ENCODE measurements at places on chromosomes 11 and 22.
A peak's percentile ranks its signal among the peaks of the same experiment; 100 is the strongest.

DNA sequence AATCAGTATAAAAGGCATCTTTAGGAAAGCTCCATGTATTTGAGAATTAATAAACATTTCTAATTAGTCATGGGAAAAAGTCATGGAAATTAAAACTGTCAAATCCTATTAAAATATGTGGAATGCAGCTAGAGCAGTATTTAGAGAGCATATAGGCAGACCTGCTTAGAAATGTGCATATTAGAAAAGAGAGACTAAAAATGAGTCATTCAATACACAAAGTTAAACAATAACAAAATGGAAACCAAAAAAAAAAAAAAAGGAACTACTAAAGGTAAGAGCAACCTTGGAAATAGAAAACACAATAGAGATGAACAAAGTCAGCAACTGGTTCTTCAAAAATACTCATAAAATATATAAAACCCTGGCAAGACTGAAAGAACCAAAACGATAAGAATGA, 59.7 kb upstream of the RASSF10 start:
- DNase-seq = no peak

- no peak for DNase-seq
Measured at GRCh38 chr11:3840004-3840869, 522 bp downstream of the RHOG start.

- DNase-seq = no peak
Measured at GRCh38 chr11:70669871-70670675, 271.7 kb downstream of the CTTN start.

DNA sequence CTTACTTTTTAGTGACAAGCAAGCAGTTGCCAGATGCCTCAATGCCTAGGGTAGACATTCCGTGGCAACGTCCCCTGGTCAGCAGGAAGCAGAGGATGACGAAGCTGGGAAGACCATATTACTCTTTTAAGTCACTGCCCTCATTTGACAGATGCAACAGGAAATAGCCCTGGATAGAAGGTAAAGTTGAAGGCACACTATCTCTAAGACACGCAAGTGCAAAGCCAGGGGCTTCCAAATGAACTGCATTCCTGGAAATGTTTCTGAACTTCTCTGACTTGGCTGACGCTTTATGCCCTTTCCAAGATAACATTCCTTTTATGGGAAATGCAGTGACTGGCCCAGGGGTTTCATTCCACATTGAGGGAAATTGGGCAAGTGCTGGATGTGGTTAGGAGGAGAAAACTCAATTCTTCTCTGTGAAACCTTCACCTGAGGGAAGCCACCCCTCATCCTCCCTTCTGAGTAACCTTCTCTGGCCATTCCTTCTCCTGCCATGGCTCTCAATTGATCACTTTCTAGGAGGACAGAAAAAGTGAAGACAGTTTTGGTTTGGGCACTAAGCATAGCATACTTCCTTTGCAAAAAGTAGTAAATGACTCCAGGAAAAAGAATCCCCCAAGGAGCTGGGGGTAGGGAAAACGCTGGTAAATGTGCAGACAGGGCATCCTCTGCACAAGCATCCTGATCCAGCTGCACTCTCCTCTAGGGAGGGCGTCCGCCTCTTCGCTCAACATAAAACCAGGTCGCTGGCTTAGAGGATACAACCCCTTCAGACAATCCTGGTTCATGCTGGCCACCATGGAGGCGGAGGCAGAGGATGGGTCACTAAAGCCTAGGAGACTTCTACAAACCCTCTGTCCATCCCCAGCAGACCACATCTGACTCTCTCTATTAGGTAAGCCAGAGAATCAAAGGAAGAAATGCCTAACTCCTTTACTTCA, 14.5 kb downstream of the PCSK7 start:
- no peak for DNase-seq

GRCh38 chr11:90997241-90997640, 774.4 kb upstream of the CHORDC1 start:
- DNase-seq = no peak

GRCh38 chr11:76231121-76231738, 24.9 kb upstream of the WNT11 start:
- no peak for DNase-seq

GRCh38 chr11:43997022-43997660, 50.6 kb upstream of the ACCSL start:
- DNase-seq = no peak

- DNase-seq = no peak
Measured at GRCh38 chr11:15175831-15176230, 61.1 kb downstream of the INSC start.

GRCh38 chr22:36405671-36406538, 18.1 kb upstream of the MYH9 start:
- no peak for DNase-seq

DNA sequence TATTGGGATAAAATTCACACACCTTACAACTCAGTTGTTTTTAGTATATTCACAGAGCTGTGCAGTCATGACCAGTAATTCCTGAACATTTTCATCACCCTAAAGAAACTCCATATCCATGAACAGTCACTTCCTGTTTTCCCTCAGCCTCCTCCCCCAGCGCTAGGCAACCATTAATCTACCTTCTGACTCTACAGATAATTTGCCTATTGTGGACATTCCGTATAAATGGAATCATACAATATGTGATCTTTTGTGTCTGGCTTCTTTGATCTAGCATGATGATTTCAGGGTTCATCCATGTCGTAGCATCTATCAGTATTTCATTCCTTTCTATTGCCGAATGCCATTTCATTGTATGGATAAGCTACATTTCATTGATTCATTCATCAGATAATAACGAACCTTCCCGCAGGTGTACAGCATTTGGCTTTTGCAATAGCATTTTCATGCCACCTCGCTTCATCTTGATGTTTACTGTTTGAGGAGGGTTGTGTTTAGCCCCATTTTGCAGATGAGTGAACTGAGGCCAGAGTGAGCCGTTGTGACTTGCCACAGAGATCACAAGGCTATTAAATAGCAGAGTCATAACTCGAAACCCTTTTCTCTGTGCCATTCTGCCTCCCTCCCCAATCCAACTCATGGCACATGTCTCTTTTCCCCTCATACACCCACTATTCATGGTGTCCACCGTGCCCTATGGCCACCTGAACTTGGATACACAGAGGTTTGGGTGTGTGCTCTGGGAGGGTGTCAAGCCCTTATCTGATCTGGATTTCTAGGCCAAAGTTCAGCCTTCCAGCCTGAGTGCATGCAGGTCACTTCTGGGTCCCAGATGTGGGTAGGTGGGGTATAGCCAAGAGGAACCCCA, 11.1 kb upstream of the MYH9 start:
- DNase-seq = no peak

DNA sequence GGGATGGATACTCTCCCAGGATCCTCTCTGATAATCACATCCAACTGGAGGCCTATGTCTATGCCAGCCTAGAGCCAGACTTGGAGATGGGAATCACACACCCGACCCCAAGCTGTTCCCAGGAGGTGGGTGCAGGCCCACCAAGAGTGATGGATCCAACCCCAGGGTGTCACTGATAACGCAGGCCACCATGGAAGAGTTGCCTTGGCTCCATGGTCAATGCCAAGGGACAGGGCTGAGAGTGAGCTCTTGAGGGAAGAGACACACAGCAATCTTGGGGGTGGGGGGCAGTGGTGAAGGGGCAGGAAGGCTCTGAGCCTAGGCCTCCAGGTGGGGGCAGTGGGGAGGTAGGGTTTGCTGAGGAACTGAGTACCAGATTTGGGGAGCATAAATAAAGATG, 16.9 kb downstream of the TUB start:
- no peak for DNase-seq

- DNase-seq = no peak
Measured at GRCh38 chr11:100823360-100823759, 136.3 kb downstream of the ARHGAP42 start.

DNA sequence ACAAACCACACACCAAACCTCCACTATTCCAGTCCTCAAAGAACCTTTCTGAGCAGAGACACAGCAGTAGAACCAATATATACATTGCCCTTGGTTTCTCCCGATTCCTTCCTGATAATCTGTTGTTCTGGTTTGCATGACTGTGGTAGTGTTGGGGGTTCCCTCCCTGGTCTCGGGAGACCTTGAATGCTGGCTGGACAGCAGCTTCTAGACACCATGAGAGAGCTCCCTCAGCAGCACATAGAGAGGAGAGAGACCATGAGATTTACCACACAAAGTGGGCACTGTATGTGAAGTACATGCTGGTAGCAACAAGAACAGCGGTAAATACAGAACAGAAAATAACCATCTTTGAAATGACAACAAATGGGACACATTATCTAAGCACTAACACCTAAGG, 2.6 kb downstream of the C11orf91 start:
- no peak for DNase-seq

DNA sequence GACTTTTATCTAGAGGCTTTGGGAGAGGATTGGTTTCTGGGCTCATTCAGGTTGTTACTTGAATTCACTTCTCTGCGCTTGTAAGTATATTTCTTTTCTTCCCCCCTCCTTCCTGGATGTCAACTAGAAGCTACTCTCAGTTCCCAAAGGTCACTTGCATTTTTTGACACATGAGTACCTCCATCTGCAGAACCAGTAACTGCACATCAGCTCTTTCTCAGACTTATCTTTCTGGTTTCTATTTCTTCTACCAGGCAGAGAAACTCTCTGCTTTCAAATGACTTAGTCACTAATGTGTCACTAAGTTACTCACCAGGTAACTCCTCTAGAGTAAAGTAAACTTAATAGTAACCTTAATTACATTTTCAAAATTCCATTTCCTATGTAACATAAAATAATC, 773.0 kb upstream of the LUZP2 start:
- no peak for DNase-seq

DNA sequence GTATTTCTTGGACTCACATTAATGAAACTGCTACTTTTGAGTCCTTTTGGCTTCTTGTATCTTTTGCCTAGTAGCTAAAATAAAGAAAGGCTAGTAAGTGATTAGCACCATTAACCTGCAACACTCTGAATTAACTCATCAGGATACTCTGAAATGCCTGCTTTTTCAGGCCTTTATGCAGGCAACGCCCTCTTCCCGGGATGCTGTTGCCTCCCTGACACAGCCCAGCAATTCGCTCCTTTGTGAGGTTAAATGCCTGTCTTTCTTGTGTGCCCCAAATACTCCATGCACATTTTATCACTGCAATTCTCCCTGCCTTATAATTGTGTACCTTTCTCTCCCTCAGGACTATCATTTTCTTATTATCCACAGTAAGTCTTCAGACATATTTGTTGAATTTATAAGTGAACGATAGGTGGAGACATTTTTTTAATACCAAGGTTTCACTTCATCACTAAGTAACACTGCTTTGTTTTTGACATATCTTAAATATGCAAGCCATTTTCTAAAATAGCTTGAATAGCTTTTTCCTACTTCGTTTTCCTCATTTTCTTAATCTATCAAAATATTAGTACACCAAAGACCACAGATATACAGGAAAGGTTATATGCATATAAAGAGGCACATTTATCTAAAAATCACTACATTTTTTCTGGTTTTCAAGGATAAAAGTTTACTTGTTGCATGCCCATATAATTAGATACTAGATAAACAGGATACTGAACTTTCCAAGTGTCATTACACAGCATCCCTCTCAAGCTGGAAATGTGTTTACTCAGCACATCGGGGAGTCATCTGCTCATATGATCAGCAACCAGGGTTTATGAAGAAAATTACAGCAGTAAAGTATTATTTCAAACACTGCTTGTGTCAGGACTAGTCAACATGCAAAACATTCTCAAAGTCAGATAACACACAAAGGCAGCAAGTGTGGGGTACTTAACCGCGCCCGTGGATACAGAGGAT, 48.5 kb upstream of the DDI1 start:
- DNase-seq = no peak

- DNase-seq = no peak
Measured at GRCh38 chr11:12497431-12497830, 120.1 kb downstream of the PARVA start.

GRCh38 chr11:134142536-134142935, 73.7 kb downstream of the JAM3 start:
- no peak for DNase-seq

- DNase-seq = no peak
Measured at GRCh38 chr22:36977401-36977861, 41.8 kb downstream of the TST start.

DNA sequence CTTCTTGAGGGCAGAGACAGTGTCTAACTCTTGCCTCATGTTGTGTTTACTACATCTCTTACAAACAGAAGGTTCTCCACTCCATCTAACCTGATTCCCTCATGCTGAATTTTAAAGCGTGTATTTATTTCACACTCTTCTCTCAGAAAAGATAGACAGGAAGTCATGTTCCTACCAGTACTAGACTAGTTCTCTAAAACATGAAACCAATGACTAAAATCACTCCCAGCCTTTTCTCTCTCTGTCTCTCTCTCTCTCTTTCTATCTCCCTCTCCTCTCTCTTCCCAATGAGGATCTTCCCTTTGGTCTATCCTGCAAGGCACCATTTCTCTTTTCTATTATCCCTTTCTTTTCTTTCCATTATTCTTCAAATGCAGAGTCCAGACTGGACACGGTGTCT, 391.9 kb upstream of the CADM1 start:
- DNase-seq = no peak

DNA sequence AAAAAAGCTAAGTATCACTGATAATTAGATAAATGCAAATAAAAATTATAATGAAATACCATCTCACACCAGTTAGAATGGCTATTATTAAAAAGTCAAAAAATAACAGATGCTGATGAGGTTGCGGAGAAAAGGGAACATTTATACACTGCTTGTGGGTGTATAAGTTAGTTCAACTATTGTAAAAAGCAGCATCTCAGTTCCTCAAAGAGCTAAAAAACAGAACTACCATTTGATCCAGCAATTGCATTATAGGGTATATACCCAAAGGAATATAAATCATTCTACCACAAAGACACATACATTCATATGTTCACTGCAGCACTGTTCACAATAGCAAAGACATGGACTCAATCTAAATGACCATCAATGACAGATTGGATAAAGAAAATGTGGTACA, 120.3 kb upstream of the ZBED5 start:
- DNase-seq = no peak

DNA sequence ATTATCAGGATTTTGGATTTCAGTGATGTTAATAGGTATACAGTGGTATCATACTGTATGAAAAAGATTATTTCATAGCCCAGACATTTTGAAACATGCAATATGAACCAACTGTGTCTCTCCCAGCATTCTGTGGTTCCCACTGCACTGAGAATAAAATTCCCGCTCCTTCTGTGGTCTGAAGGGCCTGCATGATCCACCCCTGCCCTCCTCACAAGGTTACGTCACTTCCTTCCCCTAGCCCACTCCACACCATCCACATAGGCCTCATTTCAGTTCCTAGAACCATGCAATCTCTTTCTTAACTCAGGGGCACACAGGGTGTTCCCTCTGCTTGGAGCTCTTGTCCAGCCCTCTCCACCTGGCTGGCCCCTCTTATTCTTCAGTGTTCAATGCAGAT, 103.1 kb downstream of the TSPAN18 start:
- no peak for DNase-seq

DNA sequence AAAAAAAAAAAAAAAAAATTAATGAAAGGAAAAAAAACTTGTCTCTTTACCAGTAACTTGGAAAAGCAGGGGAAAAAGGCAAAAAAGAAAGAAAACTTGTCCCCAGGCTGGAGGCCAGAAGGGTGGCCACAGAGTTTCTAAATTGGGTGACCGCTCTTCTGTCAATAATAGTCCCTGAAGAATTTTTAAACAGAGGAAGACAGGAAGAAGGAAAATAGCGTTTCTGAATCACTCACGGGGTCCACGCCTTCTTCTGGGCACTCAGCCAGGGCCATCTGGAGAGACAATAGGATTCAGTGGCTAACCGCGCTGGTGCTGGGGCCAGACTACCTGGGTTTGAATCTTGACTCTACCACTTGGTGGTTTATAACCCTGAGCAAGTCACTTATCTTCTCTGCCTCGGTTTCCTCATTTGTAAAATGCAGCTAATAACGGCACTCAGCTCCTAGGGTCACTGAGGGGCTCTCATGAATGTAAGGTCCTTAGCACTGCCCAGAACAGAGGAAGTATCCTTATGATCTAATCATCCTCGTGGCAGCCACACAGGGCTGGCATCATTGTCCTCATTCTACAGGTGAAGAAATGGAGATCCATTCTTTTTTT, 7.0 kb downstream of the C11orf86 start:
- peak; percentile 56 for DNase-seq
